Kidney glomerular epithelial cell (primary cell): ENCODE measurements at places on chromosomes 2 and 18.

- no peak for DNase-seq
These were observed 7.7 kb downstream of the IGFBP5 start for GRCh38 chr2:216687646-216688045.

DNA sequence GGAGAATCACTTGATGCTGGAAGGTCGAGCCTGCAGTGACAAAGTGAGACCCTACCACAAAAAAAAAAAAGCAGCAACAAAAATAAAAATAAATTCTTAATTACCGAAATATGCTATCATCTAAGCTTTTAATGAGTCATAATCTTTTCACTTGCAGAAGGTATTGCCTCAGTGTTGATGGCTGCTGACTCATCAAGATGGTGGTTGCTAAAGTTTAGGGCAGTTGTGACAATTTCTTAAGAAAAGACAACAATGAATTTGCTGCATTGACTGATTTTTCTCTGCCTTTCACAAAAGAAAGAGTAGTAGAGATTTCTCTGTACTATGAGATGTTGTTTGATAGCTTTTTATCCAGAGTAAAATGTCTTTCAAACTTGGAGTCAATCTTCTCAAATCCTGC is 1809.0 kb downstream of the SUCLG1 start:
- DNase-seq = no peak

GRCh38 chr18:62757399-62758010 is 42.2 kb downstream of the PHLPP1 start:
- DNase-seq = no peak

- DNase-seq = no peak
These were observed 6.2 kb downstream of the PELI1 start for GRCh38 chr2:64137996-64138395.

- DNase-seq = no peak
These were observed 625.6 kb upstream of the CDH2 start for GRCh38 chr18:28802546-28802945.

GRCh38 chr2:69493268-69493667 is 56.0 kb upstream of the NFU1 start:
- no peak for DNase-seq

DNA sequence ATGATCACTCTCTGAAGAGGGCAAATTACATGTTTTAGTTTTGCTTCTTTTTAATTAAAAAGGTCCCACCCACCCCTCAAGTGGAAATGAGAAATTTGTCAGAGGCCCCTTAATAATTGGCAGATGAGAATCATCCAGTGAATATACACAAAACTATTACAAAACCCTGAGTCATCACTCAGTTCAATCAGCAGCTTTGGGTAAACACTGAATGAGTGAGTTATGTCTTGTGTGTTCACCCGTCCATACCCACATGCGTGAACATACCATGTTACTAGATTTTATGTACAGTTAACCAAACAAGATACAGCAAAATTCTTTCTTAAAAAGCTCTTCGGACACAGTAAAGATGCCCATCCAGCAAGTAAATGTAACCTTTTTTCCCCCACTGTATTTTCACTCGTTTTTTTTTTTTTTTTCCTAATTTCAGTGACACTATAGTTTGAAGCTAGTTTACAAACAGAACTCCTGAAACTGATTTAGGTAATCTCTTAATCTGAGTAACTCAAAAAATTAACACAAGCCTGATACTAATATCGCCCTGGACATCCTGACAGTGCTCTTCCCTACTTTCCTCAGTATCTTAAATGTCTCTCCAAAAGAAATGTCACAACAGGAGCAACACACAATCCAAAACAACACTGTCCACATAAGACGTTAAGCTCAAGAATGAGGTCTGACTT is 1.4 kb downstream of the PSME4 start:
- DNase-seq = peak; percentile 76

- no peak for DNase-seq
These were observed 210.5 kb upstream of the NRP2 start for GRCh38 chr2:205471776-205472175.

DNA sequence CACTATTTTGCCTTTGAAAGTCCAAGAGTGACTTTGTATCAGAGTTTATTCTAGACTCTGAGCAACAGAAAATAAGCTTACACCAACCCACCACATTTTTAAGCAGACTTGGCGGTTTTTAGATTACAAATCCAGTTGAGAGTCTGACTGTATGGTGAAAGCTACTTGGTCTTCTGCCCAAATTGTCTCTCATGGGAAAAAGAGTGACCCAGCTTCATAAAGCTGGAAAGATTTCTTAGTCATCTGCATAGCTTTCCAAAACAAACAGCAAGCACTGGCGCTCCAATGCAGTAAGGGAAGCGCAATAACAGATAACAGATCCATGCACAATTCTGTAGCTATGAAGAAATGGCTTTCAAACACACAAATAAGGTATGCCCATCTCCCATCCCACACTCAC is 7.1 kb downstream of the DSG1 start:
- DNase-seq = peak; percentile 28

GRCh38 chr2:174632841-174633622 is 35.4 kb upstream of the WIPF1 start:
- no peak for DNase-seq
